Naive B cell (primary cell): ENCODE measurements at places on chromosomes 3 and 15. TPM values are rescaled to one million over a fixed set of nuclear protein-coding genes. Genes with fewer than 3 reads are reported as not detected.

LSAMP gene
- polyA plus RNA-seq, result not detected

PCSK6 gene
- not detected for polyA plus RNA-seq

A4GNT gene
- not detected for polyA plus RNA-seq

CLDN16 gene
- not detected for polyA plus RNA-seq

ZNF654 gene
- polyA plus RNA-seq, result 16.3 TPM

CPLX3 gene
- not detected for polyA plus RNA-seq

NR2E3 gene
- polyA plus RNA-seq, result not detected

SCG5 gene
- not detected for polyA plus RNA-seq

MEF2A gene
- 56.6 TPM for polyA plus RNA-seq

ZKSCAN7 gene
- polyA plus RNA-seq, result 3.4 TPM

SLC24A5 gene
- not detected for polyA plus RNA-seq

HRH1 gene
- not detected for polyA plus RNA-seq

KCTD6 gene
- 11.2 TPM for polyA plus RNA-seq

TERC gene
- 3.3 TPM for polyA plus RNA-seq

ECE2 gene
- polyA plus RNA-seq, result not detected

FURIN gene
- 9.8 TPM for polyA plus RNA-seq

P2RY14 gene
- 35.9 TPM for polyA plus RNA-seq

THRB gene
- polyA plus RNA-seq, result 0.38 TPM

CD276 gene
- polyA plus RNA-seq, result not detected

ATP8B4 gene
- not detected for polyA plus RNA-seq

MLF1 gene
- polyA plus RNA-seq, result not detected

CELF6 gene
- polyA plus RNA-seq, result 0.21 TPM

UNC45A gene
- polyA plus RNA-seq, result 62.4 TPM

CALML4 gene
- polyA plus RNA-seq, result not detected

CHRNA5 gene
- not detected for polyA plus RNA-seq

RIOX2 gene
- 29.5 TPM for polyA plus RNA-seq

OR5K2 gene
- not detected for polyA plus RNA-seq

HGD gene
- polyA plus RNA-seq, result not detected

CPNE4 gene
- not detected for polyA plus RNA-seq

CRELD1 gene
- 60.6 TPM for polyA plus RNA-seq

MESP1 gene
- polyA plus RNA-seq, result 0.32 TPM

CEP19 gene
- polyA plus RNA-seq, result 2.5 TPM

CIB2 gene
- polyA plus RNA-seq, result 2.1 TPM

CDHR4 gene
- not detected for polyA plus RNA-seq

PLSCR5 gene
- polyA plus RNA-seq, result not detected

ATP13A5 gene
- polyA plus RNA-seq, result not detected

GOLGA8A gene
- polyA plus RNA-seq, result 4.2 TPM
